CD4-positive, alpha-beta T cell treated with Interferon gamma for 1 hour (primary cell): ENCODE measurements at places on chromosomes 5 and 9.
A peak's percentile ranks its signal among the peaks of the same experiment; 100 is the strongest.

DNA sequence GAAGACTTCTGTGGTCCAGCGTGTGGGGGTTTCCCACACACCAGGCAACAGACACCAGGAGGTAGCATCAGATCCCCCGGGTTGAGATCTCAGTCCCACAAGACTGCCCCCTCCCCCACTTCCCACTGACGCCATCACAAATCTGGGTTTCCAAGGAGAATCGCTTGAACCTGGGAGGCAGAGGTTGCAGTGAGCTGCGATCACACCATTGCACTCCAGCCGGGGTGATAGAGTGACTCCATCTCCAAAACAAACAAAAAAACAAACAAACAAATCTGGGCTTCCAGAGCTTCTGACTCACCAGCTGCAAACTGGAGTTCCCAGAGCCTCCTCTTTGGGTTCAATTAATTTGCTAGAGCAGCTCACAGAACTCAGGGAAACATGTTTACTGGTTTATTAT, 4.7 kb upstream of the GBGT1 start:
- no peak for DNase-seq

- DNase-seq: no peak
Measured at GRCh38 chr9:99013550-99013949, 69.8 kb downstream of the COL15A1 start.

DNA sequence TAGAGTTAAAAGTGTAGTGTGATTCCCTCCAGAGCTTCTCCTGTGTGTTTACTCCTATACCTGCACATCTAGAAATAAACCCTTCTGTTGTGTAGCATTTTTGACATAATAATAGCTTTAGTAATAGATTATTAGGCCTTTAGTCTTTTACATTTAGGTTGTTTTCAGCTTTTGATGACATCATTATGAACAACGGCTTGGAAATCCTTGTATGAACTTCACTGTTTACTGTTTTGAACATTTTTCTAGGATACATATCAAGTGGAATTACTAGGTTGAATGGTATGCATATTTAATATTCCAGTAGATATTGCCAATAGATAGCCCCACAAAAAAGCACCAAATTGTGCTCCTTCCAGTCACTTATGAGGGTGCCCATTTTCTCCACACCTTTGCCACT, 174.0 kb downstream of the ARHGAP26 start:
- DNase-seq: no peak

- no peak for DNase-seq
Measured at GRCh38 chr5:123227216-123227615, 138.2 kb downstream of the PRDM6 start.

DNA sequence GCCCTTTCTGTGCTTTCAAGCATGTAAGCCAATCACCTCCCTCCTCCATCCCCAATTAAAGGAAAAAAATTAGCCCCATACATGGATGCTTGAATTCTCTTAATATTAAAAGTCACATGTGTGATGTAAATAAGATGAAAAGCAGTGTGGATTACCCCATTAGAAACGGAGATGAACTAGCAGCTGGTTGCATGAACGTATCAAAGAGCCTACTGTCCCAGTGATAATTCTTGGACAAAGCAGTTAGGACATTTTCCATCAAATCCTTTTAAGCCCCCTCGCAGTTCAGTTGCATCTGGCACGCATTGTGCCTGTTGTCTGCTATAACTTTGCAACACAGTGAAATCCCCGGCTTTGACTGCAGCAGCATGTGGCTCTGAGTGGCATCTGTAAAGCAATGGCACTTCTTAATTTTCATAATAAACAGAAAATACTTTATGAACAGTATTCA, 285.6 kb downstream of the FBXL7 start:
- no peak for DNase-seq

DNA sequence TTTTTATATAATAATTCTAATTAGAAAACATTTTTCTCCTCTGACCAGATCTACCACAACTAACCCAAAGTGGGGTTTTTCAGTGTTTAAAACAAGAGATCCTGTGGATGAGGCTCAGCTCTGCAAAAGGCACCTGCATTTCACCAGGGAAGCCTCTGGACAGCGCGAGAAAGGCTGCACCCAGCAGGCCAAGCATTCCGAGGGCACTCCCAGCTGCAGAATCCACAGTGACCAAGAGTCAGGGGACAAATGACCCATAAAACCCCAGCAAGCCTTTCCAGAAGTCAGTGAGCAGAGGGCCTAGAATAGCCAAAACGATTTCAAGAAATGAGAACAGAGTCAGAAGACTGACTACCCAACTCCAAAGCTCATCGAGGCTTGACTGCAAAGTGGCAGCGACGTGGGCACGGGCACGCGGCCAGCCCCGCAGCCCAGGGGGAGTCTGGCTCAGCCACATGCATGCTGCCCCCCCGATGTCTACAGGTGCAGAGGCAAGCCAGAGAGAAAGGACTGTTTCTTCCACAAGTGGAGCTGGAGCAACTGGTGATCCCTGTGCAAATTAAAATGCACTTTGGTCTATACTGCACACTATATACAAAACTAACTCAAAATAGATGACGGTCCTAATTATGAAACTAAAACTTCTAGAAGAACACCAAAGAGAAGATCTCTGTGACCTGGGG, 26.2 kb downstream of the TPPP start:
- DNase-seq: no peak

DNA sequence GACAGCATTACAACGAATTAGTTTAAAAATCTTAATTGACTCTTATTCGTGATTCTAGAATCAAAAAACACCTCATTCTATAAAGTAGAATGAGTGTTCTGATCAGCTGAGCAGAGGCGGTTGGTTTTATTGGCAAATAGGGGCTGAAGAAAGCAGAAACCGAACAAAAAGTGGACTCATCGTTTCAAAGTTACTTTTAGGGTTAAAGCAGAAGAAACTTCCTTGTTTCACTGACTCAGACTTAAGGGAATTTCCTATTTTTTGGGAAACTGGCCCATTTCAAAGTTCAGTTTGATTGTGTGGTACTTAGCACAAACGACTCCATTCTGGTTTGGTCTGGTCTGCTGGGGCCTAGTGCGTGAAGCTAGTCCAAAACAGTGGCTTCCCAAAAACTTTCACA, 862 bp upstream of the NDUFB6 start:
- DNase-seq: no peak

- DNase-seq: no peak
Measured at GRCh38 chr5:159405611-159406031, 75.3 kb upstream of the IL12B start.

DNA sequence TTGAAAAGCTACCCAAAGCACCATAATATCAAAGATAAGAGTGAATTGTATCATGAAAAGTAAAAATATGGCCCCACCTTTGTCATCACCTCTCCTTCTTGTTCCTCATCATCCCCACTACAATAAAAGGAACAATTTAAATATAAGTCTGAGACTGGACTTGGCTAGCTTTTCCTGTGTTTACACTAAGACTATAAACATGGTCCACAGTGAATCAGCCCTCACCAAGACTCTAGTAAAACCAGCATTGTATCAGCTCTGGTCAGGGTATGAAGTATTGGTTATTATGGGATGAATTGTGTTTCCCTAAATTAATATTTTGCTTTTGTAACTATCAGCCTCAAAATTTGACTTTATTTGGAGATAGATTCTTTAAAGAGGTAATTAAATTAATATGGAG, 105.4 kb downstream of the SLC25A46 start:
- no peak for DNase-seq

GRCh38 chr5:393846-394275, 49.1 kb upstream of the EXOC3 start:
- no peak for DNase-seq

DNA sequence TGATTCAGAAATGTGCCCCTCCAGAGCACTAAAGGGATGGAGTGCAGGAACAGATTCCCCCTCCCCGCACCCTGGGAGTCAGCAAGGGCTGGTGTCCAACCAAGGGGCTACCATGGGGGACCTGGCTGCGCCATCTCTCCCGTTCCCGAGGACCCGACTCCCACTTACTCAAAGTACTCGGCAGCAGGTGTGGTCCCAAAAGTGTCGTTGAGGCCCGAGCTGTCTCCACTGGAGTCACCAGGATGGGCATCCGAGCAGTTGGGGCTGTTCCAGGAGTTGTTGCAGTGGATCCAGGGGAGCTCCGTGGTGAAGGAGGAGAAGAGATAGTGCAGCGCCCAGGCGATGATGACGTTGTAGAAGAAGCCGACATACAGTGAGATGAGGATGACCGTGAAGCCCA, 12.9 kb downstream of the SLC6A3 start:
- DNase-seq: no peak

DNA sequence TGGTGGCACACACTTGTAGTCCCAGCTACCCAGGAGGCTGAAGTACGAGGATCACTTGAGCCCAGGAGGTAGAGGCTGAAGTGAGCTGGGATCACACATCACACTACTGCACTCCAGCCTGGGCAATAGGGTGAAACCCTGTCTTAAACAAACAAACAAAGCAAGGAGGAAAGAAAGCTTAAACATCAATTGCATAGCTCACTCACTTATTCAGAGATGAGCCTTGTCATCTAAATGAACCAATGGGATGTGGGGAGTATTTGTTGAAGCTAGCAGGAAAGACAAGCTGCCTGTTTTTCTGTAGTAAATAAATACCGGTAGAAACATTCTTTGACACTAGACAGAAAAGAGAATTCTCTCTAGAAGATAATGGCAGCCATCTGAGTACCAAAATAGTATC, 161.0 kb upstream of the SLC12A2 start:
- no peak for DNase-seq

- no peak for DNase-seq
Measured at GRCh38 chr5:6505783-6506557, 57.3 kb downstream of the UBE2QL1 start.

GRCh38 chr5:125487231-125487630, 740.8 kb upstream of the ZNF608 start:
- no peak for DNase-seq

- DNase-seq: no peak
Measured at GRCh38 chr9:134909511-134910481, 7.9 kb downstream of the FCN1 start.

DNA sequence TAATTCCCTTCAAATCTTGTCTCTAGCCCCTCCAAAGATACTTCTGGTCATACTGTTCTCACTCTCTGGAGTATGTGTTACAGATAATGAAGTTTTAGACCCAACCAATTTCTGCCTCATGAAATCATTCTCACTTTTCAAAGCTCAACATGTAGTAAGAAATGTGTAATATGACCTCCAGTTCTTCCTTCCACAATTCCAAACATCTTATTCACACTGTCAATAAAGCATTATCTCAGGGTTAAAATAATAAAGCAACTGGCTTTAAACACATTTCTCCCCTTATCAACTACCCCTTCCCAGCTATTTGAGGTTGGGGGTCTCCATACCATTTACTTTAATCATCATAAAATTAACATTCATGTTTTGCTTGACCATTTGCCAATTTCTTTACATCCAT, 654.1 kb downstream of the RAB3C start:
- no peak for DNase-seq

GRCh38 chr5:132473019-132473531, 17.5 kb downstream of the IRF1 start:
- peak; percentile 95 for DNase-seq
